ENCODE measurements at places on chromosomes 13 and 19.

- no peak for DNase-seq
Measured at GRCh38 chr13:52664272-52664671, 11.6 kb downstream of the SUGT1 start.

DNA sequence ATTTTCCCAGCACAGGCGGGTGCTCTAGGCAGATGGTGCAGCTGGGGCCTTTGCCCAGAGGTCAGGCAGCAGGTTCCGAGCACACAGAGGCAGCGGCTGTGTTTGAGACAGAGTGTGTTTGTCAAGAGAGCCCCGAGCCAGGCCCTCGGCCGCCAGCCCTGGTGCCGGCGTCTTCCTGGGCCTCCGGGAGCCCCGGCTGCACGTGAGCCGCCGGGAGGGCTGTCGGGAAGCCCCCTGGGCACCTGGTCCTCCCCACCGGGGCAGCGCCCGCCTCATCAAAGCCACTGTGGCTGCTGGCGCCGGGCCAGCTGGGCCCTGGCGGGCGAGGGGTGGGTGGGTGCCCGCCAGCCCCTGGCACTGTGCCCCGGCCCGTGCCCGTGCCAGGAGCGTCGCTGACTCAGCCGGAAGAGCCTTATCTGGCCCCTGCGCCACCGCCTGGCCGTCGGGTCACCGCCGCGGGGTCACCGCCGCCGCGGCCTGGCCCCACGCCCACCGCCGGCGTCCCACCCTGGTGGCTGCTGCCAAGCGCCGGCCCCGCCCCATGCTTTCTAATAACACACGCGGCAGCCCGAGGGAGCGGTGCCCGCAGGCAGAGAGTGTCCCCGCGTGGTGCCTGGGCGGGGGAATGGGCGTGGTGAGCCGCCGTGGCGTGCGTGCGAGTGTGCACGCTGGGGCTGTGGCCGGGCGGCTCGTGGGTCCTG is 14.9 kb downstream of the ARID3A start:
- DNase-seq = no peak

GRCh38 chr13:109271555-109272541 is 514.5 kb downstream of the IRS2 start:
- no peak for DNase-seq

- no peak for DNase-seq
Measured at GRCh38 chr13:36850790-36851438, 31.9 kb downstream of the RFXAP start.

- no peak for DNase-seq
Measured at GRCh38 chr13:106115081-106115480, 420.4 kb downstream of the EFNB2 start.

DNA sequence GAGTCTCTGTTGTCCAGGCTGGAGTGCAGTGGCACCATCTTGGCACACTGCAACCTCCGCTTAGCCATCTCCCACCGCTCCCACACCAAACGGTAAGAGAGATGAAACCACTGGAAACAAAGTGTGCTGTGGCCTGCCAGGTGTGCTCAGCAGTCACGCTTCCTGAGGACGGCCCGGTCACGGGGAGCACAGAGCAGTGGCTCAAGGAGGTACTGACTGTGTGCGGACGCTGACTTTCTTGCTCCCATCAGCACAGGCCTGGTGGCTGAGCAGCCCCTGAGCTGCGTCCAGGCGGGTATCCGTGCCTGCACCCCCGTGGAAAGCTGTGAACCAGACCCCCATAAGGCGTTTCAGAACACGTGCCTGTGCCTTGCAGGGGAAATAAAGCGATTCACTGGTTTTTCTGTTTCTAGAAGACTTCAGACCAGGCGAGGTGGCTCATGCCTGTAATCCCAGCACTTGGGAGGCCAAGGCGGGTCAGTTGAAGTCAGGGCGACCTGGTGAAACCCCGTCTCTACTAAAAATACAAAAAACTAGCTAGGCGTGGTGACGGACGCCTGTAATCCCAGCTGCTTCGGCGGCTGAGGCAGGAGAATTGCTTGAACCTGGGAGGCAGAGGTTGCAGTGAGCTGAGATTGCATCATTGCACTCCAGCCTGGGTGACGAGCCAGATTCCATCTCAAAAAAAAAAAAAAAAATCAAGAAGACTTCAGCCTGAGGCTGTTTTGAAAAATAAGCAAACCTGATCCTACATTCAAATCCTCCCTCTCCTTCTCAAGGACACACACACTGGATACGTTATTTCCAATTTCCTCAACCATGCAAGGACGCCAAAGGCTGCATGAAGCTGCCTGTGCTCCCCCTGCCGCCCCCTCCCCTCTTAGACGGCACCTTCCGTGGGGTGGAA is 25.5 kb downstream of the ADPRHL1 start:
- DNase-seq = no peak
